ENCODE measurements at places on chromosomes 2 and 18. TPM values are rescaled to one million over a fixed set of nuclear protein-coding genes. Genes with fewer than 3 reads are reported as not detected.

The PRKAG3 gene
- not detected for total RNA-seq

The ABCA12 gene
- total RNA-seq: 9.3 TPM

The IHH gene
- total RNA-seq: not detected

The GAREM1 gene
- total RNA-seq: 2.9 TPM

DNA sequence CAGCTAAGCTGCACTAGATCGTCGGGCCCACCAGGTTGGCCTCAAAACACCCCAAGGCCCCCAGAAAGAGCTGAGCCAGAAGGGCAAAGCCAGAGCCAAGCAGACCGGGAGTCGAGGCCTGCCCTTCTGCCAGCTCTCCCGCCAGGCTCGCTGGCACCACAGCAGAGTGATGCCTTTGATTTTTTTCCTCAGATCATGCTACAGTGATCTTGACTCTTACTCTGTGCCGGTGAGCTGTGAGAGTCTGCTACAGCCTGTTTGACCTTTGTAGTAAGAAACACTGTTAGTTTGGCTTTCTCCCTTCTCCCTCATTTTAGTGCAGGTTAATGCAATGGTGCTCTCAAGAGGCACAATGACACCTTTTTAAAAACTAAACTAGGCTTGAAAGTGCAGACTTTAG lies 97.8 kb downstream of the ESCO1 start:
- no peak for DNase-seq

GRCh38 chr18:59950215-59950944 lies 50.6 kb downstream of the PMAIP1 start:
- DNase-seq: no peak

- no peak for DNase-seq
These were observed 716 bp downstream of the CALCRL start for GRCh38 chr2:187447336-187447735.

DNA sequence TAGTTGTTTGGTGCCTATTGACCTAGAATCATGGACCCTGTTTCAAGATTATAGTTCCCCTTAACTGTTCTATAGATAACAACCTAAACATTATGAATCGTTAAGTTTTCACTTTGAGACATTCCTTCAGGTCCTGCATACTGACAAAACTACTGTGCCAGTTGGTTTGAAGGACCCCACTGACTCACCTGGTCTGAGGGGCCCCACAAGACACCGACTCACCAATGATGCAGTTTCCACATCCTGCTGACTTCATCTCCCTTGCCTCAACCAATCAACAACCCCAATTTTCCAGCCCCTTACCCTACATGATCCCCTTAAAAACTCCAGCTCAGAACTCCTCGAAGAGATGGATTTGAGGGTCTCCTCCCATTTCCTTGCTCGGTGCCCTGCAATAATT lies 89.6 kb upstream of the CCDC141 start:
- DNase-seq: no peak

- no peak for DNase-seq
These were observed 10.1 kb downstream of the RPL31 start for GRCh38 chr2:101012054-101012705.

- no peak for DNase-seq
These were observed 36.2 kb upstream of the IGFBP2 start for GRCh38 chr2:216596980-216597509.

DNA sequence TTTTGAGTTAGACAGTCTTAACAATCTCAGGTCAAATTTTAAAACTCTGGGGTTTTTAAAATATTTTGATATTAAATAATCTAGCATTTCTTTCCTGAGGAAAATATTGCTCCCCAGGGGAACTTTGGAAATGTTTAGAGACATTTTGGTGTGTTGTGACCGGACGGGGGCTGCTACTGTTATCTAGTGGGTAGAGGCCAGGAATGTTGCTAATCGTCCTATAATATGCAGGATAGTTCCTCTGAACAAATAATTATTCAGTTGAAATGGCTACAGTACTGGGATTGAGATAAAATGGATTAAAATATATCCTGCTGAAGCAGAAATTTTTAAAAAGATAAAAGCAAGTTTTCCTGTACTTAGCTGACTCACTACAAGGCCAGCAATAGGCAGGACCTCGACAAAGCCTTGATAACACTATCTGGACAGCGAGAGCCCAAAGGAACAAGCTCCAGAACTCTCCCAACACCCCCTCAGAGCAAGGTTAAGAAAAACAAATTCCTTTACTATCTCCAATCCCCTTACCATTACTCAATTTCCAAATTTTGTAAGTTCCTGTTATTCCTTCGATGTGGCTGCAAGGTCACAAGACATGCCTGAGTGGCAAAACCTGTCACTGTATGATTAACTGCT lies 1407.4 kb downstream of the SUCLG1 start:
- DNase-seq: no peak

Measured in kidney epithelial cell (primary cell).